Ovary (tissue), 10 donors: ENCODE measurements at places on chromosomes 6 and 20. TPM values are rescaled to one million over a fixed set of nuclear protein-coding genes. Genes with fewer than 3 reads are reported as not detected.

DNA sequence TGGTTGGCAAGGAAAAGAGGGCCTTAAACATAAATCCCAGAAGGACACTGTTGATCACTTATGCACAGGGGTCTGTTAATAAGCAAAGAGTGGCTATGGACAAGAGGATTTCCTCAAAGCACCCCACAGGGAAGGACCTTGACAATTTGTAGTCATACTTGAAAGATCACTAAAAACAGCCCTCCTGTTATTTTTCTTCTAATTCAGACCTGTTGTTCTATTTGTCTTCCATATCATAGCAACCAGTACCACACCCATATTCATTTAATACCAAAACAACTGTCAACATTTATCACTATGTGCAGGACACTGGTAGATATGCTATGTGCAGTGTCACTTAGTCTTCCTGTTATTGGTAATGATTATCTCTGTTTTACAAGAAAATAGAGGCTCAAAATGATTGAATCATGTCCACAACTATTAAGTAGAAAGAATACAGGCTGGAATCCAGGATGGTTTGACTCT lies 3.2 kb upstream of the DYNLRB1 start:
- H3K36me3 ChIP-seq: no peaks in the 10 kb centered on the region
- peaks cover 3% of the 10 kb centered on the region for H3K4me1 ChIP-seq
- no peak overlapping the region for H3K27ac ChIP-seq
- no peak for DNase-seq

DNA sequence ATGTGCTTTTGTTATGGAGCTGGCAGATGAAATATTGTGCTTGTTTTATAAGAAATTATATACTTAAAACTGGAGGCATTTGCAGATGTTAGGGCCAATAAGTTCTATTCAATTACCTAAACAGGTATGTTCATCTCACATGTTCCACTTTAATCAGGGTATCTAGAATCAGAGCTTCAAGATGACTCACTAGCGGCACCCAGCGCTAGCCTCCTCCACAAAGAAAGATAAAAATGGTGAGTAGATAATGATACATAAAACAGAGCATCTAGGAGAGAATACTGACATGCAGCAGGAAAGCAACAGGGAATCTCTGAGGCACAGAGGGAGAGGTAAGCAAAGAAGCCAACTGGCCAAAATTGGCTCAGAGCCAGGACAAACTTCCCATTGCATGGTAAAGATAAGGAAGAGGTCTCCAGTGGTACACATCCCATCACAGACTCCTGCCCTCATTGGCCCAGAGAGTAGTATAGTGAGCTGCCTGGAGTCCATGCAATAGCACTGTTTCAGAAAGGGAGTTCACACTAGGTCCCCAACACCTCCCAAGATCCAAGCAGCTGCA lies 200.7 kb upstream of the SPTLC3 start:
- no peaks in the 10 kb centered on the region for H3K36me3 ChIP-seq
- H3K27ac ChIP-seq: no peak overlapping the region
- no peaks in the 10 kb centered on the region for H3K4me1 ChIP-seq
- no peaks in the 10 kb centered on the region for H3K27me3 ChIP-seq

Gene BPIFA3
- not detected for total RNA-seq

- no peak for DNase-seq
- no peaks in the 10 kb centered on the region for H3K27me3 ChIP-seq
- H3K4me1 ChIP-seq: no peaks in the 10 kb centered on the region
- H3K27ac ChIP-seq: no peak overlapping the region
Observed at GRCh38 chr6:113120224-113120581, 736.9 kb upstream of the MARCKS start.

Gene DPPA5
- total RNA-seq: not detected

- H3K27ac ChIP-seq: no peak overlapping the region
- H3K27me3 ChIP-seq: no peaks in the 10 kb centered on the region
- no peaks in the 10 kb centered on the region for H3K4me1 ChIP-seq
- no peak for DNase-seq
- no peaks in the 10 kb centered on the region for H3K36me3 ChIP-seq
- no peak overlapping the region for H3K4me3 ChIP-seq
Observed at GRCh38 chr6:28673417-28673786, 147.7 kb downstream of the GPX5 start.

- H3K27me3 ChIP-seq: no peaks in the 10 kb centered on the region
- H3K27ac ChIP-seq: no peak overlapping the region
- DNase-seq: no peak
- no peaks in the 10 kb centered on the region for H3K36me3 ChIP-seq
- no peak overlapping the region for H3K4me3 ChIP-seq
- peaks cover 10% of the 10 kb centered on the region for H3K4me1 ChIP-seq
Observed at GRCh38 chr20:63518351-63518861, 2.2 kb upstream of the PPDPF start.

- H3K36me3 ChIP-seq: no peaks in the 10 kb centered on the region
- no peaks in the 10 kb centered on the region for H3K27me3 ChIP-seq
- H3K4me1 ChIP-seq: peaks cover 3% of the 10 kb centered on the region
- no peak overlapping the region for H3K27ac ChIP-seq
- no peak overlapping the region for H3K4me3 ChIP-seq
Observed at GRCh38 chr6:35905841-35906498, 14.9 kb downstream of the SRPK1 start.

GRCh38 chr6:150877928-150878327 lies 12.4 kb downstream of the MTHFD1L start:
- H3K27ac ChIP-seq: no peak overlapping the region
- peaks cover 5% of the 10 kb centered on the region for H3K4me1 ChIP-seq
- H3K4me3 ChIP-seq: no peak overlapping the region
- H3K36me3 ChIP-seq: no peaks in the 10 kb centered on the region

GRCh38 chr6:106799031-106799894 lies 169.9 kb downstream of the QRSL1 start:
- no peak for DNase-seq
- H3K4me3 ChIP-seq: no peak overlapping the region
- no peaks in the 10 kb centered on the region for H3K27me3 ChIP-seq
- no peaks in the 10 kb centered on the region for H3K4me1 ChIP-seq
- no peak overlapping the region for H3K27ac ChIP-seq
